ENCODE measurements at places on chromosomes 7 and 10.

- DNase-seq = no peak
Measured at GRCh38 chr7:55438085-55438756, 73.1 kb downstream of the LANCL2 start.

- DNase-seq = no peak
Measured at GRCh38 chr7:20346577-20346976, 15.9 kb downstream of the ITGB8 start.

- no peak for DNase-seq
Measured at GRCh38 chr10:34590793-34591192, 224.3 kb downstream of the PARD3 start.

GRCh38 chr10:18723801-18724200 is 64.6 kb downstream of the ARL5B start:
- DNase-seq = no peak

DNA sequence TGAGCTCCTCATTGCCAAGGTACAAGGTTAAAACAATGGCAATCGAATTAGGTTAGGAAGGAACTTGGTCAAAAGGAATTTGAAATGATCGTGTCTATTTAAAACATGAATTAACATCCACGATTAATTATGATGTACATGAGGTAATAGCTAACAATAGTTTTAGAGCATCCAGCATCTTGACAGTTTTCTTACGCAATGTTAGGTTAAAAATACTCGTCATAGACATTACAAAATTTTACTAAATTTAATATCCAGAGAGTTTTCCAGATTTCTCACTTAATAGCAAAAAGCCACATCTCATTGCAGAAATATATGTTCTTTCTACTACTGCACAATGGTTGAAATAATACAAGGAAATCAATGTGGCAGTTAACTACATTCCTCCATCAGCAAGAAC is 22.6 kb downstream of the CUBN start:
- no peak for DNase-seq

- no peak for DNase-seq
Measured at GRCh38 chr7:112459645-112460044, 9.4 kb downstream of the IFRD1 start.

- no peak for DNase-seq
Measured at GRCh38 chr10:6542999-6543430, 37.1 kb downstream of the PRKCQ start.

DNA sequence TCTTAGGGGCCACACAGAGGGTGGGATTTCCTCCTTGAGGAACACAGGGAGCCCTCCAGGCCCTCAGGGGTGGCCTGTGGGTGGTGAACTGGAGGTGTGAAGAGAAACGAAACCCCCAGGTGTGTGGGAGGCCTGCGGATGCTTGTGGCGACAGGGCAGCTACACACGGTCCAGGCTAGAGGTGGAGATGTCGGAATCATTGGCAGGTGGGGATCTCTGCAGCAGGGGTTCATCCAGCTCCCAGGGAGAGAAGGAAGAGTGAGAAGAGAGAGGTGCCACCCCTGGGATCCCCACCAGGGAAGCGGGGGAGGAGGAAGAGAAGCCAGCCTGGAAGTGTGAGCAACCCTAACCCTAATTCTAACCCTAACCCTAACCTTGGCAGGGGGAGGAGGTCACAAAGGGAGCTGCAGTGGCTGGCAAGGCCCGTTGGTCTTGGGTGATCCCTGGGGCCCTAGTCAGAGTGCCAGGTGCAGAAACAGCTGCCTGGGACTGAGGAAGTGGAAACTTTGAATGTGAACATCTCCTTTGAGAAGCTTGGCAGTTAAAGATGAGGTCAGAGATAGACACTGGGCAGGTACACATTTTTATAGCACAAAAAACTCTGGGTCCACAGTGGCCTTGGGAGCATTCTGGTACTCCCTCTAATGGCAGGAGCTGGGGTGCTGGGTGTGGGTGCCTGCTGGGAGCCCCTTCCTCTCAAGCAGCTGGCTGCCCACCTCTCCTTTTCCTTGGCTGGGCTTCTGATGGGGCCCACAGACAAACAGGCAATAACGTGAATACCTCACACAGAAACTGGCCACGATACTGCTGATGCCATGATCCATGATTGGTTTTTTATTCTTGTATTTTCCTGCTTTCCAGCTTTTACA is 6.8 kb upstream of the AEBP1 start:
- DNase-seq = no peak

DNA sequence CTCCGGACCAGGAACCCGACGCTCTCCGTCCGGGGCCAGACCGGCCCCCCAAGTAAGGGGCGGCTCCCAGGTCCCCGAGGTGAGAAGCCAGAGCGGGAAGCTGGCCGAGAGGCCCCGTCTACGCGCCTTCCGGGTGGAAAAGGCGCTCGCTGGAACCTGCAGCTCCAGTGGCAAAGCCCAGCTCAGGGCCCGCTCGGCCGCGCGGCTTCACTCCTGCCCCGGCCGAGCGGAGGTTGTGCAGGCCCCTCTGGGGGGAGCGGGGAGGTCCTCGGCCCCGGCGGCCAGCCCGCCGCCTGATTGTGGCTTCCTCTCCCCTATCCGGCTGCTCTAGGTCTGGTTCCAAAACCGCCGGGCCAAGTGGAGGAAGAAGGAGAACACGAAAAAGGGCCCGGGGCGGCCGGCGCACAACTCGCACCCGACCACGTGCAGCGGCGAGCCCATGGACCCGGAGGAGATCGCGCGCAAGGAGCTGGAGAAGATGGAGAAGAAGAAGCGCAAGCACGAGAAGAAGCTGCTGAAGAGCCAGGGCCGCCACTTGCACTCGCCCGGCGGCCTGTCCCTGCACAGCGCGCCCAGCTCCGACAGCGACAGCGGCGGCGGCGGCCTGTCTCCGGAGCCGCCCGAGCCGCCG is 2.9 kb downstream of the UNCX start:
- DNase-seq = no peak

DNA sequence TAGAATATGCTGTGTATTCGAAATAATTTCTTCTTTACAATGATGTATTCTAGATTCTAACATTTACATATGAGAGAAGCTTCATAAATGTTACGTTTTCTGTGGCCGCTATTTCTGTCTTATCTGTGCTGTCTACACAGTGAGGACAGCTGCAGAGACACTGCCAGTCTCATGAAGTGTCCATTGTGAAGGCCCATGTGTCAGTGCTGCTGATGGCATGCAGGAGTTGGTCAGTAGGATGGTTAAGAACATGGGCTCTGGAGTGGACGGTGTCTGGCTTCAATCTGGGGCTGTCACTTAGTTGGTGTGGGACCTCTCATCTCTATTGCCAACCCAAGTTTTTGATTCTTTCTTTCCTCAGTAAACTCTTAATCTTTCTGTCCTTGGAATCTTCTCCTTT is 137.3 kb downstream of the SDK1 start:
- DNase-seq = no peak

- no peak for DNase-seq
Measured at GRCh38 chr10:92997620-92998019, 63.0 kb upstream of the CYP26C1 start.

DNA sequence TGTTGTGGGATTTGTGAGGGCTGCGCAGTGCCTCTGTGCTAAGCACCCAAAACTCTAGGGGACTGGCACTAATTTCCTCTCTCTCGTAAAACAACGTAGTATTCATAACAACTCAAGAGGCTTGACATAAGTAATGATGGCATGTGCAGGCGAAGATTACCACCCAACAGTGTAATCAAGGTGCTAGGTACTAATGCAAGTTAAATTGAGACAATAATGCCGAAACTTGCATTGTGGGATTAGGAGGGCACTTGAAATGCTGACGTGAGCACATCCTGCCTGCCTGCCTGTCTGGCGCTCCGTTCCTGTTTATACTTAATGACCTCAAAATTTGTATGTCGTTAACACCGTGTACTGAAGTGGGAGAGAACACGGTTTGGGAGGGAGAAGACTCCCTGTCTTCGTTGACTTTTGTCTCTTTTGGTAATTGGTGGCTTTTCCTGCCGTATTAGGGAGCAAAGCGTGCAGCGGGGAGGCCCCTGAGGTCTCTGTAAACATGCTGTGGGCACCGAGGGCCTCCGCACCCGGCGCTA is 139.0 kb downstream of the MGMT start:
- DNase-seq = no peak

- DNase-seq = no peak
Measured at GRCh38 chr7:24419077-24419476, 135.1 kb downstream of the NPY start.

GRCh38 chr7:83593921-83594475 is 54.9 kb downstream of the SEMA3E start:
- no peak for DNase-seq

DNA sequence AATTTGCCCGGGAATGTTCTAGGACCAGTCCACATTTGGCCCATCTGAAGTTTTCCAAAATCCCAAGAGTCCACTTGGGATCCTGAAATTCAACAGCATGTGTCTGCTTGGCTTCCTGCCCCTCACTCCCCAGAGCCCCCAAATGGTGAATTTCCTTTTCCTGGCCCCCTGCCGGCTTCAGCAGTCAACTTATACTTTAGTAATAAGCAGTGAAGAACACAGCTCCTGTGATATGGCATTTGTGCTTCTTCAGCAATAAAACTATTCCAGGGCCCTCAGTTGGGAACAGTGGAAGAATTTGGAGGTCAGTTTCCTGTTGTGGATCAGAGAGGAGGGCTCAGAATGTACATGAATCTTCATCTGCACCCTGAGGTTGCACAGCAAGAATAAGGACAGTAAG is 51.1 kb downstream of the PRF1 start:
- no peak for DNase-seq

GRCh38 chr10:100528921-100529474 is 673 bp downstream of the NDUFB8 start:
- no peak for DNase-seq

GRCh38 chr10:60508037-60508436 is 118.4 kb upstream of the ANK3 start:
- no peak for DNase-seq

DNA sequence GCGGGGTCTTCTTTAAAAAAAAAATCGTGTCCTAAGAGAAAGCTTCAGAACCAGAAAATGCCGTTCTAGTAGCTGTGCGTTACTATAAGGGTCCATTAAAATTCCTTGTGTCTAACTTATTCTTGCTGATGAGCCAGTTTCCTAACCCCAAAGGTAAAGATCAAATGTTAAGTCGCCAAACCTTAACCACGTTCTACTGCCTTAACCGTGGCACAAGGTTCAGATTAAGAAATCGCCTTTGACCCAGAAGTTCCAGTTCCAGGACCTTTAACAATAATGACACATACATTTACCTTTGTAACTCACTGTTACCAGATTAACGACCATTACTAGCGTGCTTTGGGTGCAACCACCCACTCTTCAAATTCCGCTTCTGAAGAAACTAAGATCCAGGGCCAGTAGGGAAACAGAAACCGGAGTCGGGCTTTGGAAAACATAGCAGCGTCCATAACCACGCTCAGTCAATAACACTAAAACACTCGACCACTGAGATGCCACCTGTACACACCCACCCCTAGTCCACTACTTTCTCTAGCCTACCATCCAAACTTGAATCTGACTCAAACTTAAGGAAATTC is 620 bp downstream of the BET1 start:
- peak; percentile 29 for DNase-seq

GRCh38 chr7:50282813-50283605 is 21.5 kb upstream of the IKZF1 start:
- DNase-seq = peak; percentile 92

- no peak for DNase-seq
Measured at GRCh38 chr10:5481121-5481520, 18.2 kb downstream of the CALML5 start.

- DNase-seq = no peak
Measured at GRCh38 chr10:124474514-124475070, 13.0 kb downstream of the LHPP start.

- DNase-seq = no peak
Measured at GRCh38 chr10:24713086-24713485, 10.6 kb downstream of the ARHGAP21 start.

DNA sequence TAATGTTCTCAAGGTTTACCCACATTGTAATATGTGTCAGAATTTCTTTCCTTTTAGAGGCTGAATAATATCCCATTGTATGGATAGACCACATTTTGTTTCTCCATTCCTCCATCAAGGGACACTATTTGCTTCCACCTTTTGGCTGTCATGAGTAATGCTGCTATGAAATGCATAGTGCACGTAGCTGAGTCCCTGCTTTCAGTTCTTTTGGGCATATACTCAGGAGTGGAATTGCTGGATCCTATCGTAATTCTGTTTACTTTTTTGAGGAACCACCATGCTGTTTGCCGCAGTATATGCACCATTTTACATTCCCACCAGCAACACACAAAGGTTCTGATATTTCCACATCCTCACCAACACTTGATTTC is 60.0 kb downstream of the PRF1 start:
- no peak for DNase-seq

DNA sequence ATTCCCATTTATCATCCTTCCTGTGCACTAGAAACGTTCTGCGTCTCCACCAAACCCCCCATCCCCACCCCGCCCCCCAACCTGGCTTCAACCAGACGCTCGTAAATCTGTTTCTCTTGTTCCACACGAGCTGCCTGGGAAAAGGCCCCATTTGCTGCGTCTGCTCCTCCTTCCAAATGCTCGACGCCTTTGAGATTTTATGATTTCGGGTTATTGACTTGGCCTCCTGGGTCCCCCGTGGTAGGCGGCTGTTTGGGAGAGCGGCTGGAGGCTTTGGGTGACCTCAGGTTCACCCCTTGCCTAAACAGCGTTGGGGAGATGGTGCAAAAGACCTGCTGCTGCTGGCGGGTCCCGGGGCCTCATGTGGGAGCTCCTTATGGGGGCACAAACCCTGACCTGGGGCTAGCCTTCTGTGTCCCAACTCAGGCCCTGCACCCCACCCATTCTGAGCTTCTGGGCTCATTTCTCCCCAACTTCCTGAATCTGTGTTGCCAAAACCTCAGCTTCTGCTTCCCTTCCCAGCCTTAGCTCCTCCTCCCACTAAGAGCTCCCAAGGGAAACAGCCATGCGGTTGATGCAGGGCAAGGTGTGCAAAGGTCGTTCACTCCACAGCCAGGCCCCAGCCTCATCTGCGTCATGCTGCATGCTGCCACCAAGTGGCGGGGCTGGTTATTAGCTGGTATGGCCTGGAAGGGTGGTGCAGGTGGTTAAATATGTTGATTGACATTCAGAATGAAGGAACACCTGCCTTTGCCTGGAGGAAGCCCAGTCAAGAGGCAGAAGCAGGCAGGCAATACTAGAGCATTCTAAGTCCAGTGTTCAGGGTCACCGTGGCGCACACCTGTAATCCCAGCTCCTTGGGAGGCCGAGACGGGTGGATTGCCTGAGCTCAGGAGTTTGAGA is 49.1 kb upstream of the ELN start:
- peak; percentile 75 for DNase-seq

- no peak for DNase-seq
Measured at GRCh38 chr10:43491855-43492254, 54.9 kb downstream of the ZNF487 start.
